LoVo (cell line): ENCODE measurements at places on chromosomes 13 and 19.
A peak's percentile ranks its signal among the peaks of the same experiment; 100 is the strongest.

GRCh38 chr19:32171719-32172151, 173.7 kb upstream of the ZNF507 start:
- no peak for DNase-seq

- DNase-seq = peak; percentile 75
Observed at GRCh38 chr19:7515645-7516151, at the start of gene ZNF358. Gene ZNF358 (plus strand): TSS chr19:7516103. CDS start chr19:7519243, 3,140 bp downstream.

- no peak for DNase-seq
Observed at GRCh38 chr19:547836-548720, 4.2 kb downstream of the GZMM start.

GRCh38 chr13:27126859-27127258, 44.8 kb downstream of the USP12 start:
- DNase-seq = no peak

- DNase-seq = no peak
Observed at GRCh38 chr13:85661675-85662074, 137.5 kb downstream of the SLITRK6 start.

DNA sequence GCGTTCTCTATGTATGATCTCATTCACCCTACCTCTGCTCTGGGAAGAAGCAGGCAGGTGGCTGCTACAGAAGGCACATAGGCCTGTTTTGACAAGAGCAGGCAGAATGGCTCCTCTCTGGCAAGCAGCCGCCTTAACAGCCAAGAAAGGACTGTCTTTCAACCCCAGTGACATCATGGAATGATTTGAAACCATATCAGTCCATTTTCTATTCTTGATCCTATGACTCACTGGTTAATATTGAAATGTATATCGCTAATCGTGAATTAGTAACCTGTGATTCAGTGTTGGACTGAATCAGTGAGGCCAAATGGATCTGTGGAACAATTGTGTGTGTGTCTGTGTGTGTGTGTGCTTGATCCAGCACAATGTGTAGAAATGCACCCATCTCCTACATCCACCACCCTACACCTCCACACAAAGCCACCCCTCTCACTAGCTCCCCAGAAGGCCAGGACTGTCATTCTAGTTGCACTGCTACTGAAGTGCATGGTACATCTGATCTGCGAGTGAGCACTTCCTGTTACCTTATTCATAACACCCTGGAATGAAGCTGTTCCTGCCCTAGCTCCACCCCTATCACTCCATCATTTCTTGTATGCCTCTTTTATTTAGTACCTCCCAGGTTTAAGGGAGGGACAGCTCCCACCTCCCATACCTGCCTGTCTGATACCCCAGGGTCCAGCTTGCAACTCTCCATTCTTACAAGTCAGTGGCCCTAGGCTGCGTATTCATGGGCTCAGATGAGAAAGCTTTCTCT, 460.0 kb downstream of the FOXO1 start:
- no peak for DNase-seq

- DNase-seq = peak; percentile 80
Observed at GRCh38 chr19:7391218-7391670, 42.5 kb downstream of the ARHGEF18 start.

DNA sequence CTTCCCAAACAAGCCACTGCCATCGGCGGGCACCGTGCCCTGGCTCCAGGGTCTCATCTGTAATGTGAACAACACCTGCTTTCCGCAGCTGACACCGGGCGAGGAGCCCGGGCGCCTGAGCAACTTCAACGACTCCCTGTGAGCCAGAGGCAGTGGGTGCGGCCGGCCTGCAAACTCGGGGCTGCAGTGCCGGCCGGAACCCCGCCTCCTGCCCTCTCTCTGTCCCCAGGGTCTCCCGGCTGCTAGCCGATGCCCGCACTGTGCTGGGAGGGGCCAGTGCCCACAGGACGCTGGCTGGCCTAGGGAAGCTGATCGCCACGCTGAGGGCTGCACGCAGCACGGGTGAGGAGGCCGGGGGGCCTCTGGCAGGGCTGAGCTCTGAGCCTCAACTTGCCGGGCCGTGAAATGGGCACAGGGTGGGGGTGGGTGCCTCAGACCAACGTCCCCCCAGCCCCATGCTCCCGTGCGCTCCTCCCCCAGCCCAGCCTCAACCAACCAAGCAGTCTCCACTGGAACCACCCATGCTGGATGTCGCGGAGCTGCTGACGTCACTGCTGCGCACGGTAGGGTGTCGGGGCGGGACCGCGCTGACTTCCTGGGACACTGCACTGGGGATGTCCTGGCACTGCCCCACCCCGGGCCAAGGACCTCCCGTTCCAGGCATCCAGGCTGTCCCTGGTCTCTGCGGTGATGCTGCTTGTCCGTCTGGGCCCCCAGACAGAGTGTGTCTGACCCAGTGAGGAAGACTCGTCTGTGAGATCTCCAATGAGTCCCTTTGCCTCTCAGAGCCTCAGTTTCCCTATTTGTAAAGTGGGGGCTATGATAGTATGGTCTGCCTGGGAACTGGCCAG, 2.2 kb downstream of the ABCA7 start:
- DNase-seq = no peak

DNA sequence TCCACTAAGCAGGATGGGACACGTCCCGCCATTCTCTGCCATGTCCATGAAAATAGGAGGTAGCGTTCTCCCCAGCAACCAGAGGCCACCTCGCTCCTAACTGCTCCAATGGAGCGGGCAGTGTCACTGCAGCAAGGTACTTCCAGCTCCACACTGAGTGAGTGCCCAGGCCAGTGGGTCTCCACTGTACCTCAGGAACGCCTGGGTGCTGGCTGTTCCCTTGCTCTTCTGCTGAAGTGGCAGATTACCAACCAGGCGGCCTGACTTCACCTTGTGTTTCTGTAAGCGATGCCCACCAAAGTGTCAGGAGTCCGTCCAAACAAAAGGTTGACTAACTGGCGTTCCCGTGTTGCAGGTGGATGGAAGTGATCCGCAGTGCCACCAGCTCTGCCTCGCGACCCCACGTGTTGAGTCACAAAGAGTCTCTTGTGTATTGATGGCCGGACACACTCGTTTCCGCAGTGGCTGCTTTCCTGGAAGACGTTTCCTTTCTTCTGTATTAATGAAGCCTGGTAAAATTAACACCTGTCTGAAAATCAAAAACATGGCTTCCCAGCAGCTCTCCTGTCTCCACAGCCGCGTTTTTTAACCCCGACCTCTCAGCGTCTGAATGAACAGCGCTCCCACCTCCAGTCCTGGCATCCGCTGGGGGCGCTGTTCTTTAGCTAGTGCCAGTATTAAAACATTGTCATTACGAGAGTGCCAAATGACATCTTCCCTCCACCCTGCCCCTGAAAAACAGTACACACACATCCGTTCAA, 128.8 kb downstream of the STK24 start:
- no peak for DNase-seq

- no peak for DNase-seq
Observed at GRCh38 chr19:7262470-7262869, 31.7 kb downstream of the INSR start.

DNA sequence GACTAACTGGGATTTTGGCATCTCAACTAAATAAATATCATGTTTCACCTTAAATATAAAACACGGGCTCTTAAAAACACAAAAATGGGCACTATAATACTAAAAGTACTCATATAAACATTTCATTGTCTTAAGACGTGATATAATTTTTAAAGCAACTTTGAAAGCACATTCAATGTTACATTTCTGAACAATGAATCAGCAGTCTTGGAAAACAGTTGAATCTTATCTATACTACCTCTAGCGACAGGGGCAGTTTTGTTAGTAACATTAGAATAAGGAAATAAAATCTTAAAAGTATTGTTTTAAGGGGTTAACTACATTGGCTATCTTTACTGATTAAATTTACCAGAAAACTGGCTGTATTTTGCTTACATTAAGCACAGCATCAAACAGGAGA, 156.9 kb downstream of the UGGT2 start:
- DNase-seq = no peak

DNA sequence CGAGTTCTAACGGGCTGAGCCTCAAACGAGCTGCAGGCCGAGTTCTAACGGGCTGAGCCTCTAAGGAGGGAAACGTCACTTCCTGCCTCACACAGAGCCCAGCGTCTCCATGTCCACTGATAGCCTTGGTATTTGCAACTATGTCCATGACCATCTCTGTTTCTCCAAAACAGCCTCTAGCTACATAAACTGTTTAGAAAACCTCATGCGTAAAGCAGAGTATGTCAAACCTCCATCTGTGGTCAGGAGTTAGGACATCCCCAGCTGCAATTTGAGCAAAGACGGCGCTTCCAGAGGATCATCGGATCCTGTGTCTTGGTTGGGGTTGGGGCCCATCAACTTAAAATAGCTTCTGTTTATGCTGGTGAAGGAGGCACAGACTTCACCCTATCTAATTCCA, 20.8 kb downstream of the RASA3 start:
- no peak for DNase-seq

GRCh38 chr13:42377640-42378382, 105.9 kb downstream of the AKAP11 start:
- no peak for DNase-seq

DNA sequence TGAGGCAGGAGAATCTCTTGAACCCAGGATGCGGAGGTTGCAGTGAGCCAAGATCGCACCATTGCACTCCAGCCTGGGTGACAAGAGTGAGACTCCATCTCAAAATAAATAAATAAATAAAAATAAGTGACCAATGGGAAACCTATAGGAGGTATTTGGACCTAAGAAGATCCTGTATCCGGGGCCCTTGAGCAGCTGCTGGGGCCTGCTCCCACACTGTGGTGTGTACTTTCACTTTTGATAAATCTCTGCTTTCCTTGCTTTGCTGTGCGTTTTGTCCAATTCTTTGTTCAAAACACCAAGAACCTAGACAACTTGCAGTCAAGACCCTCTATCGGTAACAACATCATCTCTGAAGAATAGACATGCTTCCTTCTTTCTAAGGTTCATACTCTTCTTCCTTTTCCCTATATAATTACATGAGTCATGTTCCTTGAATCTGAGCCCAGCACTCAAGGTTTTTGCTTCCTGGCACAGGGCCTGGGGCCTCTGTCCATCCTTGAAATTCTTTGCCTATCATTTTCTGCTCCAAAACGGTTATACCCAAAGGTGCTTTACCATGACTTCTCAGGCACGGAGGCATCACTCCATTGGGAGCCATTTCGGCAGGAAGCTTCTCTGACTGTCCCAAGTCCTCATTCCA, 14.2 kb upstream of the PNMA8C start:
- DNase-seq = peak; percentile 56

DNA sequence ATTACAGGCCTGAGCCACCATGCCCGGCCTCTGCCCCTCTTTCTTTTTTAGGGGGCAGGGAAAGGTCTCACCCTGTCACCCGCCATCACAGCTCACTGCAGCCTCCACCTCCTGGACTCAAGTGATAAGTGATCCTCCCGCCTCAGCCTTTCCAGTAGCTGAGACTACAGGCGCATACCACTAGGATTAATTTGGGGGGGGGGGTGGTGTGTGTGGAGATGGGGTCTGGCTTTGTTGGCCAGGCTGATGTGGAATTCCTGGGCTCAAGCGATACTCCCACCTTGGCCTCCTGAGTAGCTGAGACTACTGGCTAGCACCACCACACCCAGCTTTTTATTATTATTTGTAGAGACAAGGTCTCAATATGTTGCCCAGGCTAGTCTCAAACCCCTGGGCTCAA, 4.2 kb downstream of the APOE start:
- DNase-seq = no peak

DNA sequence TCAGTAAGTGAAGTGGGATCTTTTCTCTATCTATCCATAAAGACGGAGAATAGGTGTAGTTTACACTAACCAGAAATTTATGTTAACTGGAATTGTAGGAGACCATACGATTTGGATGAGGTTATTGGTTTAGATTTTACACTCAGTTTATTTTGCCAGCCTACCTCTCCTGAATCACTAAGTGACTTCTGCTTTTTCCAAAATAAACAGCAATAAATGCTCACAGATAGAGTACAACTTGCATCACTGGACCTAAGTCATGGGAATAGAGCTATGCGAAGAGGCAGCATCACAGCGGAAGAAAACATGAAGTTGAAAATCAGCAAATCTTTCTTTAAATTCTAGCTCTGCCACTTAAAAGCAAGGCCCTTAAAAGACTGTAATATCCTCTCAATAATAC, 781.0 kb downstream of the LIG4 start:
- no peak for DNase-seq

- no peak for DNase-seq
Observed at GRCh38 chr19:39171479-39172465, 25.0 kb upstream of the NCCRP1 start.

DNA sequence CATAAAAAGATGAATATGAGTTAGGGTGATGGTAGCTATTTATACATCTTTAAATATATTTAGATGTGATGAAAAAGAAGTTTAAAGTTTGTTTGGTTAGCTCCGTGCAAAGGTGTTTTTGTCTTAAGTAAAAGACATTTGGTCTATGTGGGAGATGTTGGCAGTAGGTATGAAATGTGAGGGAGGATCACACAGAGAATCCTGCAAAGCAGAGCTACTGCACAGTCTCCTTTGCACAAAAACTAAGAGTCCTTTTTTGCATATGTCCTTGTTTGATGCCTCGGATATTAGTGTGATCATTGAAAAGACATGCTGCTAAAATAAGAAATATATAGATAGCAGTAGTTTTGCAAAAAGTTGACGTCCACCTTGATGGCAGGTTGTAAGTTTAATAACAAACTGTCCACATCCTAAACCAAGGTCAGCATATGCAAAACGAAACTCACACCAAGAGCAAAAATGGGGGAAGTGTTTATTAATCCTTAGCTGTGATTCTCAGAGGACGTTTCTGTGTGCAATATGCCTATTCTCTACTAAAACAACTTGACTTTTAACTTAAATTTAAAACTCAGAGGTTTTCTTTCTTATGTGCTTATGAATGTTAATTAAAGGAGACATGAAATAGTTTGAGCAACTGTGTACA, 870.1 kb downstream of the PCDH9 start:
- DNase-seq = no peak

GRCh38 chr19:45408830-45409556, 2.5 kb downstream of the POLR1G start:
- DNase-seq = no peak

DNA sequence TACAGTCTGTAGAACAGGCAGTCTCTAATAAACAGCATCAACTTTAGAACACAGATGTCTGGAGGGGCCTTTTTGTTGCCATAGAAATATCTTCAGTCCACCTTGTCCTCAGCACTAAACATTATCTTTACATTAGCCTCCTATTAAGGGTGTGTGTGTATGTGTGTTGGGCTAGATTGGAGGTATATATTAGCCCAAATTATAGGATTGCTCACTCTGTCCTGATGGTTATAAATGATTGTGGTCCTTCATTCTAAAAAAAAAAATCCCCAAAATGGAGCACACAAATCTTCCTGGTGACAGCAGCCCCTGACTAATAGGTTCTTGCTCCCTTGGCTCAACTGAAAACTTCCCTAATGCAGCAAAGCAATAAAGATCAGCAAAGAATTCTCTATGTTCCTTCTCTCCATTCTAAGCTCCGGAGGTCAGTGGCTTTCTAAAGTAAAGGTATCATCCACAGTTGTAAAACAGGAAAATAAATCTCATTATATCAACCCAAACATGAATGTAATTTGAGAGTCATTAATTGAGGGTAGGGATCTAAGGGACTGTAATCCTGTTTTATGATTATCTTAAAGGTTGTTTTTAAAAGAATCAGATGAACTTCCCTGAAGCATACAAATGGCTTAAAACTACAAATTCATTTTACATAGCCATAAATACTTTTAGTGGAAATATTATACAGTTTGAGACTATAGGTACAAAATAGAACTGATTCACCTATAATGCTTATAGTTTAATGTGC, 232.7 kb downstream of the KLF12 start:
- DNase-seq = no peak
